Activated naive CD4-positive, alpha-beta T cell treated with anti-CD3 and anti-CD28 coated beads, Interleukin-2, amount 50 U/mL, for 72 hours (primary cell): ENCODE measurements at places on chromosomes 4 and X.

DNA sequence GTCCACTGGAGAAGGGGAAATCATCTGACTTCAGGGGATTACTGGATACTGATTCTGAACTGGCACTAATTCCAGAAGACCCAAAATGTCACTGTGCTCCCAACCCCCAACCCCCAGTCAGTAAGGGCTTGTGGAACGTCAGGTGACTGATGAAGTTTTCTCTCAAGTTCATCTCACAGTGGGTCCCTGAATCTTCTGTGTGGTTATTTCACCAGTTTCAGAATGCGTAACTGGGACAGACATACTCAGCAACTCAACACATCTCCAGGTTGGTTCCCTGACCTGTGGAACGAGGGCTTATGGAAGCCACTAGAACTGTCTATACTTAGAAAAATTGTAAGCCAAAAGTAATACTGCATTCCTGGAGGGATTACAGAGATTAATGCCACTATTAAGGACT lies 45.3 kb downstream of the DDX60L start:
- no peak for DNase-seq

- DNase-seq = no peak
Measured at GRCh38 chr4:172707622-172708021, 461.0 kb upstream of the GALNT7 start.

DNA sequence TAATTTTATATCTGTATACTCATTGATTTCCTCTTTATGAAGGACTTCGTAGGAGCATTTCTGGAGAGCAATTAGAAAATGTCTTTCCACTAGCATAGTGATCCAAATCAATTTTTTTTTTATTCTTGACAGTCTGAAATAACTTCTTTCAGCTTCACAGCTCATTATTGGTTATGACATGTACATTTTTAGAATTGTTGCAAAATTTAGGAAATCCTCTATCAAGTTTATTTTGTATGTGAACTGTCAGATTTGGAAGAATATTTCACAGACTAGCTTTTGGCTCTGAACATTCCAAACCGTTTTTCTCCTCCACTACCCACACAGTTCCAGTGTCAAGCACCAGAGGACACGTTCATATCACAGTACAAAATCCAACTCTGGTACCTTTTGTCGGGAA lies 249.6 kb upstream of the ATOH1 start:
- DNase-seq = no peak

DNA sequence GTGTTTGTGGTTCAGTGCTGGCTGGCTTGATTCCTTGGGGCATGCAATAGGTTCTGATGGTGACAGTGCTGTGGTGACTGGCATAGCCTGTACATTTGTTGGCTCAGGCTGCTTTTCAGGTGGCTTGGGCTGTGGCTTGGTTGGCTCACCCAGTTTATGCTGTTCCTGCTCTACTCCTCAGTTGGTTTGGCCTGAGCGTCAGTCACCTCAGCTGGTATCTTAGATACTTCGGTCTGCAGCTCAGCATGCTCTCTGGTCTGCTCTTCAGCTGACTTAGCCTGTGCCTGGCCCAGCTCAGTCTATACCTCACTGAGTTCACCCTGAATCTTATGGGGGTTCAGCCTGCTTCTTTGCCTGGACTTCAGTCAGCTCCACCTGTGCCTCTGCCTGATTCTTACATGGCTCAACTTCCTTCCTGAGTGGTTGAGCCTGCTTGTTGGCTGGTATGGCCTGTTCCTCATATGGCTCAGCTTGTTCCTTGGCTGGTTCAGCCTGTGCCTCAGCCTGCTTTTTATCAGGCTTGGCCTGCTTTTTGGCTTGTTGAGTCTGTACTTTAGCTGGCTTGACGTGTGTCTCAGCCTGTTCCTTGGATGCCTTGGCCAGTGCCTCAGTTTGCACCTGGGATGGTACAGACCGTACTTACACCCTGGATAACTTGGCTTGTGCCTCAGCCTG lies 170.6 kb downstream of the MSN start:
- DNase-seq = no peak

DNA sequence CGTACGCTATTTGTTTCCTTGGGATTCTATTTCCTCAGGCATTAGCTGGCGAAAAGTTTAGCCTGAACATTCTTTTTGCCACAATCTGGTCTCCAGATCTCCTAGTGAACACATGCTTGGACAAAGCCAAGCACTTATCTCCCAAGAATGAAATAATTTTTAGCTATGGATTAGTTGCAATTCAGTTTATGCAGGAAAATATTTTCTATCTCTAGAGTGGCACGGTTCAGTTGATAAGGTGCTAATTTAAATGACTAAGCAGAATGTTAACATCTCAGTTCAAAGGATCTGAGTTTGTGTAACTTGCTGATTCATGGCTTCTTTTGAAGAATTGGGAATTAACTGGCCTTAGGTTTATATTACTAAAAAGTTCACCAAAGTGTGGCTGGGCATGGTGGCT lies 58.1 kb upstream of the JADE1 start:
- DNase-seq = no peak

DNA sequence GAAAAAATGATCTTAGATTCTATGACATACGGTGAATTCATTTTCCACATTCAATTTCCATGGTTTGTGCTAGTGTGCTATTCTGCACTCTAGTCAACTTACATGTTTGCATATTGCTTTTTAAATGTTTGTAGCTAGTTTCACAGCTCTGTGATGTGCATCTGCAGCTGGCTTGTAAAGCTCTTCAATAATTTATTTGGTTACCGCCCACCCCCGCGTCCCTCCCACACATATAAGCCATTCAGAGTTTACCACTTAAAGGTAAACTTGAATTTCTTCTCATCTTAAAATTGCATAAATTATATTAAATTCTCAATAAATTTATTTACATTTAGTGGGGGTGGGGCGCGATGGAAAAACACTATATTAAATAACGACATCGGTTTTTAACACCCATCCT lies 291 bp upstream of the NBDY start:
- DNase-seq = no peak

GRCh38 chrX:107629540-107629909 lies 1.2 kb downstream of the PRPS1 start:
- DNase-seq = no peak

GRCh38 chrX:148713981-148714380 lies 213.6 kb downstream of the AFF2 start:
- DNase-seq = no peak

DNA sequence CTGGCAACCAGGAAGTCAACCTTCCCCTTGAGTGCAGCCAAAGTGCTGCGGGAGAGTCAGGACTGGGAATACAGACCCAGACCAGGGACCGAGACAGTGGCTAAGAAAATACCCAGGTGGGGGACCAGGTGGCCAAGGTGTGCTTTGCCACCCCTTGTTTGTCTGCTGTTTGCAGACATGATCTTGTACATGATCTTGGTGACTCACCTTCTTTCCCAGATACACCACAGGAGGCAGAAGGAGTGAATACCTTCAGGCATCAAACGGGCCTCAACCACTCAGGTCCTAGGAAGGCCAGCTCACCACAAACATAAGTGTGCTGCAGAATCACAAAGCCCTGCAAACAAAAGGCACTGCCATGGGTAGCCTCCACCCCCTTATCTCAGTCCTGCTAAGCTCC lies 62.0 kb downstream of the CNGA2 start:
- DNase-seq = no peak

GRCh38 chr4:93908778-93909177 lies 80.2 kb downstream of the ATOH1 start:
- no peak for DNase-seq

GRCh38 chr4:182577411-182577810 lies 334.2 kb downstream of the TENM3 start:
- no peak for DNase-seq

DNA sequence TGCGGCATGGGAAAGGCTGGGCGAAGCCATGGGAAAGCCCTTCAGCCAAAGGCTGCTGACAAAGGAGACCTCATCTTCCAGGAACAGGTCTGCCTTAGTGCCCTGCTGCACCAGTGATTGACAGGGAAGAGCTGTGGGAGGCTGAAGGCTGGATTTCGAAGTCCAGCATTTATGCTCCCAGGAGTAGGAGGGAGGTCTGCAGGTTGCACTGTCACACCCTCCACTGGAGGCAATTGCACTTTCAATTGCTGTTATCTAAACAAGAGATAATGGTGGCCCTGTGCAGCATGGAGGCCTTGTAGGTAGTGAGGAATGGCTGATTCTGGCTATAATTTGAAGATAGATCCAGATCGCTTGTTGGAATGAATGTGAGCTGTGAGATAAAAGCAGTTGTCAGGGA lies 43.7 kb downstream of the FAM114A1 start:
- DNase-seq = no peak

- DNase-seq = no peak
Measured at GRCh38 chr4:119921830-119922229, 144.8 kb downstream of the MAD2L1 start.
